ENCODE measurements at places on chromosomes 13 and 19.

DNA sequence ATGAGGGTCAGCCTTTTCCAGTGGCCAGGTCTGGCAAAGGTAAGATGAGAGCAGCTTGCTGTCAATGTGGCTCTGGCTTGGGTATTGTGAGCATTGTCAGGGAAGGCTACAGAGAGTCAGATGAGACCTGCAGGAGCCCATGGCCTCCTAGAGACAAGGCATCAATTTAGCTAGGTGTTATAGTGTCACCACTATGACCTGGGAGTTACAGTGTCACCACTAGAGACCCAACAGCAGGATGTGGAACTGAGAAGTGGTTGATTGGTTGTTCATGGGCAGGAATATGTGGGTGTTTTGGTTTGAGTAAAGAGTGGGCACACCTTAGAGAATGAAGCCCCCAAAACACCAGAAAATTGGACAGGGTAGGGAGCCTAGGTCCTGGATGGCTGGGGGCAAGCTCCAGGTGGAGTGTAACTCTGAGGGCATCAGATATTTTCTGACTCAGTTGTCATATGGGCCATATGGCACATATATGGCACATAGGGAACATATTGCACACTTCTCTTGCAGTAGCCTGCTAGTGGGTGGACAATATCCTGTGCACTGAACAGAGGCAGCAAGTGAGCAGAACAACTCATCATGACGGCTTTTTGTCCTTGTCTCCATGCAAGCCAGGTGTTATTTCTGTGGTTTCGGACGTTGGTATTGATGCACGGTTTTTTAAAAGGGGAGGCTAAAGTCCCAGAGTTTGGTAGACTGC is 46.3 kb upstream of the CEACAM21 start:
- no peak for DNase-seq

DNA sequence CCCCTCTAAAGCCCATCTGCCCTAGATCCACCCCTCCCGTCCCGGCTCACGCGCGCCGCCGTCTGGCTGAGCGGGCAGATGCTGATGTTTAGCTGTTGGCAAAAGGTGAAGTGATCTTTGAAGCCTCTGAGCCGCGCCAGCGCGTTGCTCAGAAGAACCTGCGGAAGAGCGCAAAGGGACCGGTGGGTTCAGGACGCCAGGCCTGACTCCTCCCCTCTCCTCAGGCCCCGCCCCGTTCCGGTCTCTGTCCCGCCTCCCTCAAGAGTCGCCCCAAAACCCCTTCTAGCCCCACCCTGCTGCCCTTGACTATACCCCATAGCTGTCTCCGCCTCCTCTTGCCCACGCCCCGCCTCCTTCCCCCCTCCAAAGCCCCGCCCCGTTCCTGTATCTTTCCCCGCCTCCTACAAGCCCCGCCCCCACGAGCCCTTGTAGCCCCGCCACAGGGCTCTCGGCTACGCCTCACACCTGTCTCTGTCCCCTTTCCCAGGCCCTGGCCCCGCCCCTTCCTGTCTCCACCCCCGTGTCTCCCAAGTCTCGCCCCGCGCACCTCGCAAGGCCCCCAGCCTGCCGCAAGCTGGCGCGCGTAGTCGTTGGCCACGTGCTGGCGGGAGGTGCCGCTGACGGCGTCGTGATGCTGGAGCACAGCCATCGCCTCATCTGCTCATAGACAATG is 9.5 kb downstream of the MAN2B1 start:
- DNase-seq: no peak

DNA sequence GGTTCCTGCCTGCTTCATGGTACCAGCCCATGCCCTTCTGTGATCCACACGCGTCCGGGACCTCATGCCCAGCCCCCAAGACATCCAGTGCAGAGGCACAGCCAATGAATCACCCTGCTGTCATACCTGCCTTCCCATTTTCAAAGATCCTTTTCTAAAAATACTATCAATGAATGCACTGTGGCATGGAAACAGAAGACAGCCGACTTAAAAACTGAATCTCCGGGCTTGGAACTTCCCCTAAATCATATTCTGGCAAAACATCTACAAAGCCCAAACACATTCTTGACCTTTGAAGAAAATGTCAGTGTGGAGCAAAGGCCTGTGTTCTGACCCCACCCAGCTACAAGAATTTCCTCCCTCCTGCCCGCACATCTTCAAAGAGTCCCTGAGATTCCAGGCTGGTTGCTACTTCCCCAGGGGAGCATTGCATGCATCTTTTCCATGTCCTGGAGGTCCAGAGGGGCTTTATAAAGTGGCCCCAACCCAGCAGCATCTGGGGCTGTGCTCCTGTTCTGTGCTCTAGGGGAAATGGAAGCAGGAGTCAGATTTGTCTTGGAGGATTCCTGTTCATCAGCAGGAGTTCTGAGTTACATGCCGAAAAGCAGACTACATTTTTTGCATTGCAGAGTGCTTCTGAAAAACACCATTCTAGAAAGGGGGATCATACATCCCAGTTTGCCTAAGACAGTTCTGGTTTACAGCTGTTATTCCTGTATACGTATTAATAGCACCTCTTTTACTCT is 135.2 kb downstream of the USP12 start:
- no peak for DNase-seq

DNA sequence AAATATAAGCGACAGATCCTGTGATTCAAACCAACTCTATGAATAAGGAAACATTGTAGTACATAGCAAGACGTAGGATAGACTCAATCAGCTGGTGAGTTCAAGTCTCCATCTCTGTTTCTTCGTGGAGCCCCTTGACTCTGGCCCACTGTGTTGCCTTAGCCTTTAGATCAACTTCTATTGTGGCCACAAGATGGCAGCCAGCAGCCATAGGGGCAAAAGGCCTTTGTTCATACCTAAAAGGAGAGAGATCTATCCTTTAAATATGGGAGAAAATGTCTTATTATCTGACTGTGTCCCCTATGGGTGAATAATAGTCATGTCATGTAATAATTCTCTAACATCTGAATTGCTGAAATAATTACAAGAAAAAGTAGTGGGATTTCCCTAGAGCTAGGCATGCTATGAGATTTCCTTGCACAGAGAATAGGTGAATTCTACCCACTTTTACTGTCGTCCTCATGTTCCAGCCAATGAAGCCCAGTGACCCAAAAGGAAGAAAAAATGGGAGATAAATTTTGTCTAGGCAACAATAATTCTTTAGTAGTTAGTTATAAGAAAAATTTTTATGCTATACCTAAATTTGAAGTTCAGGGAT is 129.4 kb downstream of the PCDH20 start:
- no peak for DNase-seq

GRCh38 chr13:43935878-43936277 is 56.2 kb downstream of the LACC1 start:
- no peak for DNase-seq

DNA sequence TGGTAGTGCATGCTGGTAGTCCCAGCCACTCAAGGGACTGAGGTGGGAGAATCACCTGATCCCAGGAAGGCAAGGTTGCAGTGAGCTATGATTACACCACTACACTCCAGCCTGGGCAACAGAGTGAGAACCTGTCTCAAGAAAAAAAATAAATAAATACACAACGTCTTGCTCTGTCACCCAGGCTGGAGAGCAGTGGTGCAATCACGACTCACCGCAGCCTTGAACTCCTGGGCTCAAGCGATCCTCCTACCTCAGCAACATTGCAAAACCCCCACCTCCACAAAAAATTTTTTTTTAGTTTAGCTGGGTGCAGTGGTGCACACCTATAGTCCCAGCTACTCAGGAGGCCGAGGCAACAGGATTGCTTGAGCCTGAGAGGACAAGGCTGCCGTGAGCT is 8.8 kb downstream of the TPM4 start:
- DNase-seq: no peak

DNA sequence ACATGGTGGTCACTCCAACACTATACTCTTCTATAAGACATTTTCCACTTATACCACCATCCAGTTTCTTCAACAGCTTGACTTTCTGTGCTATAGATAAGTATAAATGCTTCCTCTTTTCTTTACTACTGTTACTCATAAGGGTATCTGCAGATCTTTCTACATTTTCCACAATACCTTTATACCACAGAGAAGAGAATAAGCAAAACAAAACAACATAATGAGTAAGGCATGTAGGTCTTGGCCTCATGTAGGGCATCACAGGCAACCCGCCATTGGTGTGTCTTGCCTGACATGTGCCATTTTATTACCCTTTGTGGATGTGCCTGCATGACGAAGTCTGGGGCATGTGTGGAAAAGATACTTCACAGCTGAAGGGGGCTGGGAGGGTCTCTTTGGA is 265.3 kb upstream of the STARD13 start:
- DNase-seq: no peak

Measured in NCI-H2029 (cell line).